ENCODE measurements at places on chromosomes 5 and 9.

GRCh38 chr9:117184173-117184572 is 230.7 kb downstream of the ASTN2 start:
- DNase-seq, result no peak

- no peak for DNase-seq
Measured at GRCh38 chr9:110604171-110604601, 24.6 kb upstream of the SVEP1 start.

DNA sequence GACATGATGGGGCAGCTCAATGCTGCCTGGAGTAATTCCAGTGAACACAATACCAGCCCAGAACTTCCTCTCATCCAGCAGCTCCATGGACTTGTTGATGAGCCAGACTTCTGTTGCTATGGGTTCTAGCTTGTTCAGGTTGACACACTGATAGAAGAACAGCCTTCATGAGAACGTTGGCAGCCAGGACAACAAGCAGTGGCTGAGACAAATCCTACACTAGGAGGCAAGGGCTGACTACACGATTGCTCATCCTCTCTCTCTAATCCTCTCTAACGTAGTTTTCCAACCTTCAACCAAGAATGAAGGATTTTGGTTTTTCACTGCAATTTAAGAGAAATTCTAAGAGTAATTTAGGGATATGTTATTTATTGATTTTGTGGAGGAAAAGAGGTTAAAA is 67.8 kb downstream of the NIPSNAP3B start:
- DNase-seq, result no peak

GRCh38 chr5:116480894-116481510 is 93.6 kb downstream of the SEMA6A start:
- no peak for DNase-seq

All from HS-5 (cell line).